ENCODE measurements at places on chromosomes 2 and 18.

DNA sequence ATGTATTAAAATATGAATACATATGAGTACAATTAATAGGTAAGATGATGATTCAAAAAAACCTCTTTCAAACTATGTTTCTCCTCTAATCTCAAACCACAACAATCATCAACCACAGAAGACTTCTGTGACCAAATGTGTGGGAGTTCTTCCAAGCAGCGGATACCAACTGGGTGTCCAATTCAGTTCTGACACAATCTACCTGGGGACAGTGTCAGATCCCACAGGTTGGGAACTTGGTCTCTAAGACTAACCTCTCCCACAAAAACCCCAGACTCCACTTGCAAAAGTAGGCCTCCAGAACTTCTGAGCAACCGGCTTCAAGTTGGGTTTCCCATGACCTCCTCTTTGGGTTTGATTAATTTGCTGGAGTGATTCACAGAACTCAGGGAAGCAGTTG lies 26.9 kb downstream of the FASTKD1 start:
- H3K36me3 ChIP-seq, result peaks cover 11% of the 10 kb centered on the region
- no peaks in the 10 kb centered on the region for H3K27me3 ChIP-seq
- no peaks in the 10 kb centered on the region for H3K4me1 ChIP-seq
- H3K27ac ChIP-seq, result no peak overlapping the region
- DNase-seq, result no peak
- no peak overlapping the region for H3K4me3 ChIP-seq

- H3K4me1 ChIP-seq, result peaks cover 10% of the 10 kb centered on the region
- H3K36me3 ChIP-seq, result peaks cover 2% of the 10 kb centered on the region
- no peak overlapping the region for H3K4me3 ChIP-seq
- no peak for DNase-seq
- no peak overlapping the region for H3K27ac ChIP-seq
These were observed 17.5 kb downstream of the SMAD2 start for GRCh38 chr18:47912794-47913585.

DNA sequence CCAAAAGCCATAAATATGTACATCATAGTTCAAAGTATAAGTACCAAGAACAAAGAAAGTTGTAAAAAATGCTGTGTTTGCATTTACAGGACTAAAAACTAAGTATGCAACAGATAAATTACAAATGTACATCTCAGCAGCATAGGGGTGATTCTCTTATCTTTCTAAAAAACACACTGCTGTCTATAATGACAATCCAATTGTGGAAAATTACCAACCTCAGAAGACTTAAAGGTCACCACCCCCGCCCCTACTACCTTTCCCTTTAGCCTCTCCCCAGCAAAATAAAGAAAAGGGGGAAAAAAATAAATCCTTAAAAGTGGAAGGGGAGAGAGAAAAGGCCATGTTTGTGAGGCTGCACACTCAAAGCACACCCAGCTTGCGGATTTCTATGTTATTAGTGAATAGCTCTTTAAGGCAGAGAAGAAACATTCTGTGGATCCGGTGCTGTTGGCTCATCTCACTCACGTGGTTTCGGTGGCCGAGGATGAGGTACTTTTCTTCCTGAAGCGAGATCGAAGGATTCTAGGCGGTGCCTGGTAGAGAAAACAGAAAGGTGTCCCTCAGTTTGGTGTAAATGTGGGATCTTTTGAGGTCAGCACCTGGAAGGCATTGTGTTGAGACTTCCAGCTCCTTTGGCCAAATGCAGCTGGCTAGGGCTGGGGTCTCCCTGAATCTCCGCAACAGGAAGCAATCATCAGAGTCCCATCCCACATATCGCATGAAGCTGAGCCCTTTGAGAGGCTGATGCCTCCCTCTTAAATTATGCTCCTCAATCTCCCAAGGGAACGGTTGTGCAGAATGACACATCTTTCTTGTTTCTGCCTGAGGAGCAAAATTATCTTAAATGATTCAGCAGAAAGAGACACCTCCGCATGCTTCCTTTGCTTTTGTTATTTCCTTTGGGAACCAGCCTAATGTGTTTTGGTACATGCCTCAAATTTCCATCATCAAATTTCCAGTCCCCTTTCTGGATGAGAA lies 17.6 kb downstream of the MRPL35 start:
- no peak overlapping the region for H3K4me3 ChIP-seq
- H3K4me1 ChIP-seq, result no peaks in the 10 kb centered on the region
- DNase-seq, result no peak

GRCh38 chr2:26913606-26913998 lies 56.8 kb upstream of the MAPRE3 start:
- H3K36me3 ChIP-seq, result no peaks in the 10 kb centered on the region
- H3K4me3 ChIP-seq, result no peak overlapping the region
- H3K27me3 ChIP-seq, result peaks cover 6% of the 10 kb centered on the region
- DNase-seq, result no peak

- H3K27me3 ChIP-seq, result no peaks in the 10 kb centered on the region
- peaks cover 3% of the 10 kb centered on the region for H3K4me1 ChIP-seq
These were observed 46.7 kb downstream of the KIDINS220 start for GRCh38 chr2:8790739-8791162.

DNA sequence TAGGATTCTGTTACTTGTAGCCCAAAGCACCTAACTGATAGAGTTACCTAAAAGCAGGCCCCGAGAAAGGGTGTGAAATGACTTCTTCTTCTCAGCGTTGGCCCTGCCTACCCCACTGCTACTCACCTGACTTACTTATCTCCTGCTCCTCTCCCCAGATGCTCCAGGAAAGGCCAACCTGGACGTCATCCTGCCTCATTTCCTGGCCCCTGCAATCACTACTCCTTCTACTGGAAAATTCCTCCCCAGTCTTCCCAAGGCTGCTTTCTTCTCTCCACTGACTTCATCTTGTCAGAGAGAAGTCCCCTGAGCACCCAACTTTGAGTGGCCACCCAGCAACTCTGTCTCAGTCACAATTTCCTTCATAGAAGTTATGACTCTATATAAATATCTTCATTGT lies 63.4 kb upstream of the KLF7 start:
- no peaks in the 10 kb centered on the region for H3K36me3 ChIP-seq
- no peak overlapping the region for H3K4me3 ChIP-seq
- no peak for DNase-seq
- no peaks in the 10 kb centered on the region for H3K27me3 ChIP-seq
- H3K4me1 ChIP-seq, result peaks cover 12% of the 10 kb centered on the region

- H3K4me1 ChIP-seq, result peaks cover 37% of the 10 kb centered on the region
- no peaks in the 10 kb centered on the region for H3K27me3 ChIP-seq
- H3K36me3 ChIP-seq, result no peaks in the 10 kb centered on the region
- H3K4me3 ChIP-seq, result no peak overlapping the region
- H3K27ac ChIP-seq, result no peak overlapping the region
- DNase-seq, result no peak
These were observed 91.7 kb upstream of the MBOAT2 start for GRCh38 chr2:9095226-9095625.

DNA sequence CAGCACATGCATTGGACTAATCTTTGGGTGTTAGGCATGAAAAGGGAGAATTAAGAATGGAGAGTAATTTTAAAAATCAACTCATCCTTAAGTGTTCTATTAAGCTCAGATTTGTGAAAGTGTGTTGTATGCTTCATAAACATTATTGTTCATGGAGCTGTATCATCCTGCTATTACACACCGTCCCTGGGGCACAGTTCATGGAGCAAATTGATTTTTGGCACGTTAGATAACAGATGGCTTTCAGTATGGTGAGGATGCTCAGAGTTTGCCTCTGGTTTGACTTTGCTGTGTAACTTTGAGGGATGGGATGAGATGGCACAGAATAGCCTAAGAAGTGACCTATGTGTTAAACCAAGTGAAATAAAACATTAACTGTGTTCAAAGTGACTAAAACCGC lies 97.1 kb downstream of the MGAT5 start:
- no peak for DNase-seq
- H3K4me3 ChIP-seq, result no peak overlapping the region
- H3K27ac ChIP-seq, result no peak overlapping the region

DNA sequence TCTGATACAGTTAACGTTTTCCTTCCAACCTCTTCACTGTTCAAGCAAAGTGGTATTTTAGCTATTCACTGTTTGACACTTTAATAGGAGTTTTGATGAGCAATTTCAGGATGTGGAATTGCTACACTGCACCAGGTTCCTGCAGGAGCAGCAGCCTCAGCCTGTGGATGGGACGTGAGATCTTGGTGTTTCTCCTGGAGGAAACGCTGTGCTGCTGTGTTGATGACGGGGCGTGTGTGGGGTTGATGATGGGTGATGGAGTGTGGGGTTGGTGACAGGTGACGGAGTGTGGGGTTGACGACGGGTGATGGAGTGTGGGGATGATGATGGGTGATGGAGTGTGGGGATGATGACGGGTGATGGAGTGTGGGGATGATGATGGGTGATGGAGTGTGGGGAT lies 98.9 kb downstream of the RTP5 start:
- DNase-seq, result no peak
- no peak overlapping the region for H3K27ac ChIP-seq
- no peak overlapping the region for H3K4me3 ChIP-seq
- H3K4me1 ChIP-seq, result peaks cover 24% of the 10 kb centered on the region

DNA sequence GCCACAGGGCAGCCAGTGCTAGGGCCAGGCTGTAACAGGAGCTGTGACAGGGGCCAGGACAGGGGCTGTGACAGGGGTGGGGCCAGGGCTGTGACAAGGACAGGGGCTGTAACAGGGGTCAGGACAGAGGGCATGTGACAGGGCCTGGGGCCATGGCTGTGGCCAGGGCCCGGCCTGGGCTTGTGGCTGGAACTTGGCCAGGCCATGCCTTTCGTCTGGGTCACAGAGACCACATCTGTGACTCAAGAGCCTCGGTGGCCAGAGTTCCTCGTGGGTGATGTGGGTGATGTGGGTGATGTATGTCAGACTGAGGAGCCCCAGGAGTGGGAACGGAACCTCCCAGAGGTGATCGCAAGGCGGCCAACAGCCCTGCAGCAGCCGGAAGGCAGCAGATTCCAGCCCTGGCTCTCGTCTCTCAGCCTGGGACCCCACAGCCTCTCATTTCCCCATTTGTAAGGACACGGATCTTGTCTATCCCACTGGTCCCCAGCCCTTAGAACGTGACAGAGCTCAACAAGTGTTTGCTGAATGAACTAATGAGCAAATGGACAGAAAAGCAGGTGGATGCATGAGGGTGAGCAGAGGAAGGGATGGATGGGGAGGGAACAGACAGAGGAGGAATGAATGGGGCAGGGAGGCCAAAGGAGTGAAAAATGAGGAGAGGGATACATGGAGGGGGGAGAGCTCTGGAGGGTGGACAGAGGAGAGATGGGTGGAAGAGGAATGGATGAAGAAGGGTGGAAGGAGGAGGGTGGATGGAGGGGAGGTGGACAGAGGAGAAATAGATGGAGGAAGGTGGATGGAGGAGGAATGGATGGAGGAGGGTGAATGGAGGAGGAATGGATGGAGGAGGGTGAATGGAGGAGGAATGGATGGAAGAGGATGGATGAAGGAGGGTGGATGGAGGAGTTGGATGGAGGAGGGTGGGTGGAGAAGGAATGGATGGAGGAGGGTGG lies 17.3 kb downstream of the ESPNL start:
- H3K27ac ChIP-seq, result no peak overlapping the region
- no peak for DNase-seq
- no peaks in the 10 kb centered on the region for H3K4me1 ChIP-seq
- no peaks in the 10 kb centered on the region for H3K27me3 ChIP-seq
- no peaks in the 10 kb centered on the region for H3K36me3 ChIP-seq

DNA sequence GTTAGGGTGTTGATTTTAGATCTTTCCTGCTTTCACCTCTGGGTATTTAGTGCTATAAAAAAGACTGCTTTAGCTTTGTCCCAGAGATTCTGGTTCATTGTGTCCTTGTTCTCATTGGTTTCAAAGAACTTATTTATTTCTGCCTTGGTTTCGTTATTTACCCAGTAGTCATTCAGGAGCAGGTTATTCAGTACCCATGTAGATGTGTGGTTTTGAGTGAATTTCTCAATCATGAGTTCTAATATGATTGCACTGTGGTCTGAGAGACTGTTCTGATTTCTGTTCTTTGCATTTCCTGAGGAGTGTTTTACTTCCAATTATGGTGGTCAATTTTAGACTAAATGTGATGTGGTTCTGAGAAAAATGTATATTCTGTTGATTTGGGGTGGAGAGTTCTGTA lies 167.1 kb upstream of the KYNU start:
- H3K27ac ChIP-seq, result no peak overlapping the region
- no peaks in the 10 kb centered on the region for H3K4me1 ChIP-seq
- H3K36me3 ChIP-seq, result no peaks in the 10 kb centered on the region
- no peak overlapping the region for H3K4me3 ChIP-seq

DNA sequence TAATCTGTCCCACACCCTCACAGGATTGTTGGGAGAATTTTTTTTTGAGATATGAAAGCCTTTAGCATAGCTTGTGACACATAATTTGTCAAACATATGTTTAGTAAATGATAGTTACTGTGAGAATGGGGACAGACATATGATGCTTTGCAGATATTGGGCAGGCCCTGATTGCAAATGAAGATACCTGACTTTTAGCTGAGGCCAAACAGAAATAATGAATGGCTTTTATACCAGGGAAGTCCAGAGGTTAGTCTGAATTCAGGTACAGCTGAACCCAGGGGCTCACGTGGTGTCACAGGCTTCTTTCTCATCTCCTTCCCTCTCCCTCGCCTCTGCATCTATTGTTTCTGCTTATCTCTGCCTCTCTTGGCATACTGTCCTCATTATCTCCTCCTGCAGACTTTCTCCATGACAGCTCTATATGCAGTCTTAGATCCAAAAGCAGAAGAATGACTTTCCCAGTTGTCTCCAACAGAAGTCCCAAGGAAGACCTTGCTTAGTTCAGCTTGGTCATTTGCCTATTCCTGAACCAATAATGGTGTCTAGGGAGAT lies 4.9 kb upstream of the WNT10A start:
- peaks cover 47% of the 10 kb centered on the region for H3K4me1 ChIP-seq
- no peak overlapping the region for H3K27ac ChIP-seq
- DNase-seq, result no peak
- H3K36me3 ChIP-seq, result no peaks in the 10 kb centered on the region

- H3K27ac ChIP-seq, result no peak overlapping the region
- no peak overlapping the region for H3K4me3 ChIP-seq
- H3K4me1 ChIP-seq, result no peaks in the 10 kb centered on the region
- no peaks in the 10 kb centered on the region for H3K27me3 ChIP-seq
- H3K36me3 ChIP-seq, result no peaks in the 10 kb centered on the region
These were observed 194.5 kb downstream of the DNER start for GRCh38 chr2:229519655-229520430.

GRCh38 chr2:26754972-26755670 lies 9.0 kb upstream of the SLC35F6 start:
- DNase-seq, result no peak
- no peaks in the 10 kb centered on the region for H3K27me3 ChIP-seq
- H3K4me3 ChIP-seq, result no peak overlapping the region
- peaks cover 18% of the 10 kb centered on the region for H3K4me1 ChIP-seq

DNA sequence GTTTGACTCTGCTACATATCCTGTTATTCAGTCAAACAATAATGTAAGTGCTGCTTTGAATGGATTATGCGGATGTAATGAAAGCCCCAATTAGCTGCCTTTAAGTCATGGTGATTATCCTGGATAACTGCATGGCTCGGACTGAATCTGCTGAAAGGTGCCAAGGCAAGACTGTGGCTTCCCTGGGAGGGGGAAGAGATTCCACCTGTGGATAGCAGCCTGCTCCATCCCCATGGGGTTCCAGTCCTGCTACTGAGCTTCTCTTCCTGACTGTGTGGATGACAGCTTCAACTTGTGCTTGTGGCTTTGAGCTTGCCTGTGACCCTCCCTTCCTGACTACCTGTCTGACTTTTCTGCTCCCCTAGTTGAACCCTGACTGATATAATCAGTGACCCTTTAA lies 540.0 kb upstream of the GYPC start:
- no peaks in the 10 kb centered on the region for H3K27me3 ChIP-seq
- H3K4me3 ChIP-seq, result no peak overlapping the region
- no peak for DNase-seq
- H3K4me1 ChIP-seq, result no peaks in the 10 kb centered on the region

- H3K36me3 ChIP-seq, result no peaks in the 10 kb centered on the region
- no peak overlapping the region for H3K4me3 ChIP-seq
- no peak for DNase-seq
- H3K27me3 ChIP-seq, result no peaks in the 10 kb centered on the region
These were observed 136.5 kb downstream of the UBR3 start for GRCh38 chr2:169963786-169964185.

All from GM12878 (cell line).